8988T (cell line): ENCODE measurements at places on chromosomes 3 and 15.

GRCh38 chr3:22536541-22536940 lies 666.6 kb upstream of the UBE2E2 start:
- no peak for DNase-seq

DNA sequence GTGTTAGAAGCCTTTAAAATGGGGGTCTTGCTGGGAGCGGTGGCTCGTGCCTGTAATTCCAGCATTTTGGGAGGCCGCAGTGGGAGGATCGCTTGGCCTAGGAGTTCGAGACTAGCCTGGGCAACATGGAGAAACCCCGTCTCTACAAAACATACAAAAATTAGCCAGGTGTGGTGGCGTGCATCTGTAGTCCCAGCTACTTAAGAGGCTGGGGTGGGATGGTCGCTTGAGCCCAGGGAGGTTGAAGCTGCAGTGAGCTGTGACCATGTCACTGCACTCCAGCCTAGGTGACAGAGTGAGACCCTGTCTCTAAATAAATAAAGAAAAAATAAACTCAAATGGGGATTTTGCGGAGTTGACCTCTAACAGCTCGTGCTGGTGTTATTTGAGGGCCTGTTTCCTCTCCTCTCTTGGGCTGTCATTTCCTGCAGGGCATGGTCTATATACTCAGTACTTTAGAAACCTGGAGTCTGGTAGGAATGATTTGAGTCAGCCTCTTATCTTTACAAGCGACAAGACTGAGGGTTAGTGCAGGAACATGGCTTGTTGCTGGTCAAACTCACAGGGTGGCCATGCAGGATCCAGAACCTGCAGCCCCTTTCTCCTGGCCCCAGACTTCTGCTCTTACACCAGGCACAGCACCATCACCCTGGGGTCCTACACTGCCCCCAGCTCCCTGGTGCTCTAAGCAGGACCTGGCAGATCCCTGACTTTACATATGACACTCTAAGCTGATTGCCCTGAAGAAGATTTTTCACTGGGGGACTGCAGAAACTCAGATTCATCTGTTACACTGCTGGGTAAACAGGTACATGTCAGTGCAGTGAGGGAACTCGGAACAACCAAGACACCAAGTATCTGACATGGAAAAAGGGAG lies 15.1 kb downstream of the EHD4 start:
- DNase-seq = no peak

GRCh38 chr3:129316248-129317013 lies 37.8 kb downstream of the HMCES start:
- DNase-seq = peak; percentile 96

DNA sequence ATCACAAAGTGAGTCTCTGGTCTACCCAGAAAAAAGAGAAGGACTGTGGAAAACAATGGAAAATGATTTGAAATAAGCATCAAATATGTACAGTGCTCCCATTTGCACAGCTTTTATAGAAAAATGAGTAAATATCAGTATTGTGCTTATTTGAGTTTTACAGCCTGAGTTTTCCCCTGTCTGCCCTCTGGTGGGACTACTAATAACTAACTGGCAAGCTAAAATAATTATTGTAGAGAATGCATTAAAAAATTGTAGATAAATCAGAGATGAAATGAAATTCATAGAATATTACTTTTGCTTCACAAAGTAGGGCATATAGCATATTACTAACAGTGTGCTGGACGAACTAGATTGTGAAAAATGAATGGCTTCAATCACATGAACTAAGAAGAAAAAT lies 287.1 kb downstream of the NAALADL2 start:
- DNase-seq = no peak

GRCh38 chr15:90955624-90956273 lies 1.1 kb downstream of the RCCD1 start:
- DNase-seq = no peak

- DNase-seq = no peak
Observed at GRCh38 chr3:98877132-98877531, 24.4 kb downstream of the DCBLD2 start.

DNA sequence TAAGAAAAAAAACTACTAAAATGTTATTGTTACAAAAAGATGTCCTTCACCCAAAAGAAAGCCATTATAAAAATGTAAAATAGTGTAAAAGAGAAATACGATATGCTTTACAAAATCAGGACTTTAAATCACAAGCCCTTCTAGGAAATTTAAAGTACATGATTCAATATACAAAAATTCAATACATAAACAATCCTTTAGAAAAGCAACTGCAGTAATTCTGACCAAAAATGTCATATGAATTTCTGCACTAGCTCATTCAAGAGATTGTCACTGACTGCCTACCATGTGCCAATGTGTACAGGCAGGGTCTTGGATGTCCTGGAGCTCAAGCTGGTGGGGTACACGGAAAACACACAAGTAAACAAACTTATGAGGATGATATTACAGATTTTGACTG lies 2.5 kb downstream of the MORC1 start:
- no peak for DNase-seq
